ENCODE measurements at places on chromosomes 11 and 22.

DNA sequence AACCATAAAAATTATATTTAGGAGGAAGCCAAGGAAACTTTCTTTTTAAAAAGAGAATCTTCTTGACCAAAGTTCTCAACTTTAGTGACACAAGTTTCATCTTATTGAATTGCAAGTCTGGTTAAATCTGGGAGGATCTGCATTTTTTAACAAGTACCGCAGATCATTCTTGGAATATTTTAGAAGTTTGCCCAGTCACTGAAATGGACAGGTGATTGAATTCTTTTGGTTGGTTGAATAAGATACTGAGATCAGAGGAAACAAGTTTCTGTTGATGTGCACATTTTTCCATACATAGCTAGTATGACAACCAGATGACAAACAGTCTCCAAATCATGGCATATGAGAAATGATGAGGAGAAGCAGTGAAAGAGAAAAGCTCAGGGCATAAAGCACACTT, 50.2 kb downstream of the SLN start:
- DNase-seq, result no peak

- DNase-seq, result no peak
These were observed 130.6 kb downstream of the WNT11 start for GRCh38 chr11:76075716-76076115.

- no peak for DNase-seq
These were observed 1.6 kb downstream of the THY1 start for GRCh38 chr11:119421351-119421750.

- no peak for DNase-seq
These were observed 90.2 kb downstream of the SWAP70 start for GRCh38 chr11:9754010-9754471.

DNA sequence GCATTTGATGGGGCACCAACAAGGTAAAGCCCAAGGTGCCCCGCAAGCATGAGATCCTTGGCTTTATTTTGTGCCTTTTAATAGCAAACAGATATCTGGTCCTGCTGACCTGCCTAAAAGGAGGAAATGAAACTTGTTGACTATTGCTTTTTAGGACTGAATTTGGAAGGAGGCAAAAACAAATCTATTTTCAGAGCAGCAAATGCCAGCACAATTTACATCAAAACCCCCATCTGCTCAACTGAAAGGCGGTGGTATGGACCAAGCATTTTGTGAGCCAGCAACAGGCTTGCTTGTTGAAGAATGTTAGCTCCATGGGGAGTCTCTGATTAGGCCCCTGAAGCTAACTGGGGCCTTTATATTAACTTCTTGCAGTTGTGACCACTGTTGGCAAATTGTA, 192.6 kb upstream of the E2F8 start:
- no peak for DNase-seq

All from central memory CD4-positive, alpha-beta T cell (primary cell).